HepG2 (cell line): ENCODE measurements at places on chromosomes 4 and X.

DNA sequence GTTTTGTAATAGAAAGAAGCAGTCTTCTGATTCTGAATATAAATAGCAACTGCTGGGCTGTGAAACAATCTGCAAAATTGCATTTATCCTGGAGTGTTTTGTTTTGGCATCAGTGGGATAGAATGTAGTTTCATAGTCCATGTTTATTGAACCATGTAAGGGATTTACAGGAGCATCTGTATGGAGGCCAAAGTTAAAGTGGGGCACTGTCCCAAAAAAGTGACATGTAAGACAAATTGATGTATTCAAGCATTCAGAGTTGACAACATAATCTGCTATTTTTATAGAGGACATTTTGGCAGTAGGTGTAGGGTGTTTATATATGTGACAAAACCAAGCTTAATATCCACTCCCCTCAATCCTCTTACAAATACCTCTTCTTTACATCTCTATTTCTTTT, 200.5 kb upstream of the ANK2 start:
- no peak for DNase-seq

DNA sequence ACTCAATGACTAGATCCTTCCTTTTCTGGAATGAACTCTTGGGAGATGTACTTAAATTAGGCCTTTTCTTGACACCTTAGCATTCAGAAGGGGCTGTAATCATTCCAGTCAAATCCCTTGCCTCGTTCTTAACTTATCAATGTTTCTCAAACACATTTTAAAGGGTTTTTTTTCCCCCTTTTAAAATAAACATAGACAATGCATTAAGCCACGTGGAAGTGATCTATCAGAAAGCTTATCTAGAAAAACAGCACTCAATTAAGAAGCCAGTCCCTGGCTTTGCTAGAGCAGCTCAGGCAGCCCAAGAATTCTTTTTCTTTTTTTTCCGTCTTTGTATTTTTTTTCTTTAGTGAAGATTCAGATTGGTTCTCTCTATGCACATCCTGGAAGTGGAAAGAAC, 118.2 kb downstream of the PCDH7 start:
- no peak for DNase-seq

DNA sequence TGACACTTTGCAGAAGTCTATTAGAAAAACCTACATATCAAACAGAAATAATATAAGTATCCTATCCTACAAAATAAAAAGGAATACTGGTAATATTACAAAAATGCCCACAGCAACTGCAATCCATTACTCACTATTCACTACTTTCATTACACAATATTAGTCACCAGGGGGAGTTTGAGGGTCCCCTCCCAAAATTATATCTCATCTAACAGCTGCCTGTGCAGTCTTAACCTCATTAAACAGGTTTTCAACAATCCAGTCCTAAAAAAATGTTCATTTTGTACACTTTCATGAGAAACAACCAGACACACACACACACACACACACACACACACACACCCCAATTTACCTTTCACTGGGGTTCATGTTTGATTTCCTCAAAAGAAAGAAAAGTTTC, 2.9 kb downstream of the CLOCK start:
- no peak for DNase-seq

DNA sequence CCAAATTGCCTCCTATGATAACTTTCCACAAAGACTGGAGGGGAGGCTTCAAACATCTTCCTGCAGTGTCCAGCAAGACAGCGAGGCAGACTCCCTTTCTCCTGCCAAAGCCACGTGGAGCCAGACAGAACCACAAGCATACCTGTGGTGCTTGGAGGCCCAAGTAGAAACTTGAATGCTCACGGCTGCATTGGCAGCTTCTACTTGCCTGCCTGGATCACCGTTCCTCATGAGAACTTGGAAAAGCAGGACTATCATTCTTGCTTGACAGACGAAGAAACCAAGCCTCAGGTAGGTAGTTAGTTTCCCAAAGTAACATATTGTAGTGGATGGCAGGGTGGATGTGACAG, 216.3 kb upstream of the SFRP2 start:
- no peak for DNase-seq

- DNase-seq = no peak
These were observed 10.6 kb upstream of the SHOX start for GRCh38 chrX:619812-620531.

DNA sequence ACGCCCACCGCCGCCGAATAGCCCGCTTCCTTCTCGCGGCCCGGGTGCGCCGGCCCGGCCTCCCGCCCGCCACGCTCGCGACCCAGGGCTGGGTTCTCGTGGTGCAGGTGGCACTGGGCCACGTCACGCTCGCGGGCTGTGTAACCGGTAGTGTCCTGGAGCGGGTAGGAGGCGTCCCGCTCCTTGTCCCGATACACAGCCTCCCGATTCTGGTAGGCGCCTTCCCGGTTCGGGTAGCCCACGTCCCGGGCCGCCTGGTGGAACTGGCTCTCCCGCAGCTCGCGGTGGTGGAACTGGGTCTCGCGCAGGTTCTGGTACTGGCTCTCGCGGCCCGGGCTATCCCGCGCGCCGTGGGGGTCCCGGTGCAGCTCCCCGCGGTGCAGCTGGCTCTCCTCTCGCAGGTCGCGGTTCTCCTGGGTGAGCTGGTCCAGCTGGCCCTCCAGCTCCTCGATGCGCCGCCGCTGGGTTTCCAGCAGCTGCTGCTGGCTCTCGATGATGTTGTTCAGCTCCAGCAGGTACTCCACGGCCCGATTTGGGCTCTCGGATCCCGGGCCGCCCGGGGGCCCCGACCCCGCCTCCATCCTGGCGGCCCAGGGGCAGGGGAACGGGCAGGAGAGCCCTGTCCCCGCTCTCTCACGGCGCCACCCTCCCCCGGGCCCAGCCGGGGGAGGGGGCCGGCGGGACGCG, 39.3 kb upstream of the IQSEC2 start:
- DNase-seq = no peak

DNA sequence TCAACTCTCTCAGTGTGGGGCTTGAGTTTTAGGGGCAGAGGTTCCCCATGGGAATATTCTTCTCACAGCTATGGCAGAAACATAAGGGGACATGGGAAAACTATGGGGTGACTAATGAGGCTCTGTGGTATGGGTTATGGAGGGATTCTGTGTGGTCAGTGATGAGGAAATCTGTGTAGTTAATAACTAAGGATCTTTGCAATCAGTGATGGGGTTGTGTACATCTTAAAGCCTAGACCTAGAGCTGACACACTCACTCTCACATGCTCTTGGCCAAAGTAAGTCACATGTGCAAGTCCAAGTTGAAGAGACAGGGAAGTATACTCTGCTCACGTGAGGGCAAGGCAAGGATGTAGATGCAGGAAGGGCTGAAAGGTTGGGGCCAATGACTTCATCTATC, 86.4 kb upstream of the UXT start:
- DNase-seq = no peak

DNA sequence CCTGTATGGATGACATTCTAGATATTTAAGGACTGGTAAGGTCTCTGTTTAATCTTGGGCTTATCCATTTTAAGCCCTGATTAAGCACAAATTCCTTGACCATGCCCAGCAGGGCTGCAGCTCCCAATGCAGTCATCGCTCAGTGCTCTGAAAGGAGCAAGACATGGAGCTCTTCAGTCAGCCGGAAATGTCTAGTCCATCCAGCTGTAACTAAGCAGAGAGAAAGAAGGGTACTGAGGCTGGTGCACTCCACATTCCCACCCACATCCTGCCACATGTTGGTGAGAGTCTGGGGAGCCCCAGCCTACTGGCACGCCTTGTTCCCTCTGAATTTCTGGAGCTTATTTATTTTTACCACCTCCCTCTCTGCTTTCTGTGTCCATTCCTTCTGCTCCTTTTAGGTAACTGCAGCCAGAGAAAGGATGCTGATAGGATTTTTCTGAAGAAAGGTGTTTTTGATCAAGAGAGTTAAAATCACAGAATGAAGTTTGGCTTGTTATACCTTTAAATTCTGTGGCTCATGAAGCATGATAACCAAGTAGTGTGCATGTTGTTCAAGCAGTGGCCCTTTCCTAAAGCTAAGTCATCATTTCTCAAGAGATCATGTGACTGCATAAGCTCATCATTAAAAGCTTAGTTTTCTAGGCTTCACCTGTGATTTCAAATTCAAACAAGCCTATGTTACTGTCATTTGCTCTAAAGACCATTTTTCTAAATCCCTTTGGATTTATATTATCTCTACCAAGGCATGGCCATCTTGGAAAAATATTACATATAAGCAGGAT, 74.0 kb downstream of the GALNT7 start:
- no peak for DNase-seq

- no peak for DNase-seq
These were observed 309.5 kb upstream of the FMR1 start for GRCh38 chrX:147602176-147602696.

GRCh38 chr4:57303012-57303751, 193.0 kb upstream of the IGFBP7 start:
- DNase-seq = no peak

- no peak for DNase-seq
These were observed 81.0 kb downstream of the BCOR start for GRCh38 chrX:40016749-40017148.

DNA sequence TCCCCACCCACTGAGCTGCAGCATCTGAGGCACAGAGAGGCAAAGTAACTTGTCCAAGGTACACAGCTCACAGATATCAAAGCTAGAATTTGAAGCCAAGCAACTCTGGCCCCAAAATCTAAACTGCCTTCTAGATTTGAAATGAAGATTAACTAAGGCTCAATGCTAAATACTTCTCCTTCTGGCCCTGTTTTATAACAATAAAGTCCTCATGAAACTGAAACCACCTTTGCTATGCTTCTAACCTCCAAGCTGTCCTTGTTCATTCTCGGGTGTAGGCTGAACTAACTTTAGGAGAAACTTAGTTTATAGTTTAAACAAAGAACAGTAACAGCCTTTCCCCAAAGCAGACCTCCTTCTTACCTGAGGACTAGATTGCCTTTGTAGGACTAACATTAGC, 93.6 kb downstream of the DCTD start:
- DNase-seq = no peak

DNA sequence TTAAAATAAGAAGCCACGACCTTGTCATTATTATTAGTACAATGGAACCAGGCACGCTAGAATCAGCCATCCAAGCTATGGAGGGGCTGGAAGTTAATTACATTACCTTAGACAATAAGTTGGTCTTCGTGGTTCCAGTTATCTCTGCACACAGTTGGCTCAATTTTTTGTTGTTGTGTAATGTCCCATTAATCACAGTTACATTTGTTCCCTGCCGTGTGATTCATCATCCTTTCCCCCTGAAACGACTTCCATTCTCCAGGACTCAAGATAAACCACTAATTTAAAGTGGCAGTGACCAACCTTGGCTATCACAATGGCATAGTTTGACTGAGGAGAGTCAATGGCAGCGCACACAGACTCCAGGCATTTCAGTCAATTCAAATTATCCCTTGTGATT, 905.0 kb downstream of the RAB28 start:
- DNase-seq = no peak

- DNase-seq = no peak
These were observed 6.3 kb upstream of the AREG start for GRCh38 chr4:74438661-74439060.

- DNase-seq = peak; percentile 85
These were observed 17.7 kb downstream of the ACSL1 start for GRCh38 chr4:184807797-184808712.

- DNase-seq = peak; percentile 56
These were observed 90.2 kb downstream of the CXCL13 start for GRCh38 chr4:77695774-77696173.

- no peak for DNase-seq
These were observed 820.4 kb upstream of the EPHA5 start for GRCh38 chr4:66490729-66491128.

DNA sequence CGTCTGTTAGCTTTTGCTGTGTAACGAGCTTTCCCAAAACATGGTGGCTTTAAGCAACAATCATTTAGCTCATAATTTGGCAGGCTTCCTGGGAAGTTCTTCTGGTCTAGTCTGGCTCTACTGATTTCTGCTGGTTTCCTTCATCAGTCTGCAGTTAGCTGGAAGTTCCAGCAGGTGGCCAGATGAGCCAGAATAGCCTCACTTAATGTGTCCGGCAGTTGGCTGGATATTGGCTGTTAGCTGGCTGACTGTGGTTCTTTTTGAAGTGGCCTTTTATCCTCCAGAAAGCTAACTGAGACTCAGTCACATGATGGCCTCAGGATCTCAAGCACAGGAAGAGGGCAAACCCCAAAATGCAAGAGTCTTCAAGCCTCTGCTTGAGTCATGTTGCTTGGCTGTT, 34.9 kb downstream of the FTHL17 start:
- DNase-seq = peak; percentile 42

- DNase-seq = no peak
These were observed 21.3 kb downstream of the TXLNG start for GRCh38 chrX:16807548-16807947.

DNA sequence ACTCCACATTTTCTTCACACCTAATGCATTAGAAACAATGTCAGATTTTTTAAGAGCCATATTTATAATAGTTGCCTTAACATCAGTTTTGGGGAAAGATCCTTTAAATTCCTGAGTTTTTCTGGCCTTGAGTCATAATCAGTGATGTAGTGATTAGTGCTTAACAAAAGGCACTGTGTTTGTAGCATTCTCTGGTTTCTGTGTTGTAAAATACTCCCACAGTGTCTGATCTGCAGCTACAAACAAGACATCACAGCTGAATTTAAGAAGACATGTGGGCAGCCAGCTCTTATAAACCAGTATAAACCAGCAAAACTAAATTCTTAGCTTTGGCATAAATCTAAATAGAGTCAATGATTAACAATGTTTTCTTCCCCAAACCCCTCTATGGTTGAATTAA, 233.8 kb downstream of the FSTL5 start:
- DNase-seq = no peak

DNA sequence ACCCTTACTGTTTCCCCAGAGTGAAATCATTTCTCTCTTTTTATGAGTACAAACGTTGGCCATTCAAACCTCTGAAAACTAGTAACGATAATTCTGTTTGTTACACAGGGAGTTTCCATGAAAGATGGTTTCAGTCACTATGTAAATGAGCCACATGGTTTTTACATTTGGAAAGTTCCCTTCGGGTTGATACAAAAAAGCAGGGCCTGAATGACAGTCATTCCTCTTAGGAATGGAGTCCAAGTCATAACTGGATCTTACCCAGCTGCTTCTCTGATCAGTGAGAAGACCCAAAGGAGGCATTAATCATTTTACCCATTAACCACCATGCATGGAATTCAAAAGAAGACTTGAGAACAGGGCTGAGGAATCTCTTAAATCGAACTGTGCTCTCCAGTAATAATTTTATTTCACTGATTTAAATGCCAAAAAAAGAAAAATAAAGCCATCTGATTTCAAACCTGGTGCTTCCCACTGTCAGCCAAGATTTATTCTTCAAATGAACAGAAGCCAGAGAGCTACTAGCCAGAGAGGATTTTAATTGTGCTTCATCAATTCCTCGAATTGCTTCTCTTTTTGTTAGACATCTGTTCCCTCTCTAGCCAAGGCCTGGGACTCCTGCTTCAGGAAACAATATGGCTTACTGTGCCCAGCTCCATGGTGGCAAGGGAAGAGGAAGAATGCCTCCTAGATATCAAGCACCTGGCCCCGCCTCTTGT, 3.2 kb downstream of the SOWAHB start:
- DNase-seq = no peak

- DNase-seq = no peak
These were observed at the start of gene NR0B1 for GRCh38 chrX:30309139-30309571. Gene NR0B1, minus strand, starts transcription at chrX:30309390. Its CDS starts 27 bp downstream, at chrX:30309363.

DNA sequence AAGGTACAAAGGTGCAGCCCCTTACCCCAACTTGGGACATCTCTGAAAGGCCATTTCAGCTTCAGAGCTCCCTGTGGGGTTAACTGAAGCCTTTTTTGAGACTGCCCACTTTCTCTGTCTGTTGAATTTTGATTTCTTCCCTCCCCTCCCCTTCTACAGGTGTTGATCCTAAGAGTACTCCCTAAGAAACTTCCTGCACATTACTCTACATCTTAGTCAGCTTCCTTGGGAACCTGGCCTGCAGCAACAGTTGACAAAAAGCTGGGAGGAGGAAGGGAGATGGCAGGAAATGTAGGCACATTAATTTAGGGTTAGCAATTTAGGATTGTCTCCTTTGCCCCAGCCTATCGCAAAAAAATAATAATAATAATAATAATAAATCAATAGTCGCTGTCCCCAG, 1.2 kb upstream of the IDS start:
- DNase-seq = no peak
